ENCODE measurements at places on chromosomes 5 and 9. TPM values are rescaled to one million over a fixed set of nuclear protein-coding genes. Genes with fewer than 3 reads are reported as not detected.

The PITX1 gene
- not detected for total RNA-seq

GRCh38 chr5:171865471-171865870 lies 79.9 kb downstream of the SMIM23 start:
- no peak for DNase-seq

GRCh38 chr9:7238247-7238637 lies 480.5 kb downstream of the KDM4C start:
- no peak for DNase-seq

The RAB3C gene
- total RNA-seq, result 2.8 TPM

- DNase-seq, result no peak
Observed at GRCh38 chr9:14403081-14403480, 89.1 kb upstream of the NFIB start.

GRCh38 chr5:42531611-42532010 lies 108.4 kb downstream of the GHR start:
- DNase-seq, result no peak

DNA sequence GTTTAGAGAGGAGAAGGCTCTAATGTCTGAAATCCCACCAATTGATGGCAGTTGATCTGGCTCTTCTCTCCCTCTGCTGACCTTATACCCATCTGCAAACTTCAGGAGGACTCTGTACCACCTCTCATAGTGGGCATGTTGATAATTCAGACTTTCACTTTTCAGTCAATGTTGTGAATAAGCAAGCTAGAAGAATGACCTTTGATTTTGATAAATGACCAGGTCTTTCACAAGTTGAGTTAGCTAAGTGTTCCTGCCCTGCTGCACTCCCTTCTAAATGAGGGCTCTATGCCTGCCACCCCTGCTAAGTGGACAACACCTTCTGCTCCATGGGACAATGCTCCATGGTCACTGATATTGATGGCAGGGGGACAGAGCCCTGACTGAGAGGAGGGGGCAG lies 74.7 kb downstream of the SPRY4 start:
- DNase-seq, result no peak

- DNase-seq, result no peak
Observed at GRCh38 chr9:136511670-136512592, 29.1 kb upstream of the SEC16A start.

- no peak for DNase-seq
Observed at GRCh38 chr9:126586236-126586635, 27.5 kb upstream of the LMX1B start.

DNA sequence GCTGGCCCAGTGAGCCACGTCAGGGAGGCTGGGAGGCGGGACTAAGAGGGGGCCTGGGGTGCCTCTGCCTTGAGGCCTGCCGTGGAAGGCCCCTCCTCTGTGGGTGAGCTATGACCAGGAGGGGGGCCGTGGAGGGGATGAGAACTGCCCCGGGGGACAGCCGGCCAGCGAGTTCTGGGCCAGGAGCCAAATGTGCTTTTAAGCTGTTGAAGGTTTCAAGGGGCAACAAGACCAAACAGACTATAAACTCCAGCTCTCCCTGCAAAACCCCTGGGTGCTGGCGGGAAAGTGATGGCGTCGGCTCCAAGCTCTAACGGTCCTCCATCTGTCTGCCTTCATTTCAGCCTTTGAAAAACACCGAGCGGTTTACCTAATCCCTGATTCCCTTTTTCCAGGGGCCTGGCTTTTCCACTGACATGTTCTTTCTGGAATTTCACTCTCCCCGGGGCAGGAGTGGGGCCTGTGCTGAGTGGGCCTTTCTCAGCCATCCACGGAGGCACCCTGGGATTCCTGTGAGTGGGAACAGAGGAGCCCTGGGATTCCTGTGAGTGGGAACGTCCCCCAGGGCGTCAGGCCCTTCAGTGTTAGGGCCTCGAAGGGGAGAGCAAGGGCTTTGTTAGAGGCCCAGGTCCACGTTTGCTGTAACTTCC lies 65.6 kb downstream of the COL5A1 start:
- DNase-seq, result peak; percentile 47

DNA sequence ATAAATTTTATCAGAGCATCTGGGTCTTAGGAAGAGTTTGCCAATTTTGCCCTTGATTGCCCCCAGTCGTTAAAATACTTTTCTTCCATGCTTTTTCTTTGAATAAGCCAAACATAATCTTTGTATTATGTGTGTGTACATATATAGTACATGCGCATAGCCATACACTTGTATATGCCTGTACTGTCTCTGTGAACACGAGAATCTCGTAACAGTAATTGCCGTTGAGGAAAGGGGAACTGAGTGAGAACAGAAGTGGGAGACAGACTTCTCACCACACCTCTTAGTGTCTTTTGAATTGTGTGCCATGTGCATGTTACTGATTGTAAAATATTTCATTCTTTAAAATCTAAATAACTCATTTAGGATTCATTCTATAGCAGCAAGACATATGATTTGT lies 79.6 kb upstream of the GRHPR start:
- DNase-seq, result no peak

The HINT1 gene
- 167 TPM for total RNA-seq

The ANKRD20A1 gene
- not detected for total RNA-seq

- DNase-seq, result no peak
Observed at GRCh38 chr9:36597412-36598178, 24.9 kb downstream of the MELK start.

The HAPLN1 gene
- total RNA-seq, result 2.0 TPM
